A549 treated with Mapracorat at 1 μM for 4 hours (cell line): ENCODE measurements at places on chromosomes 13 and 19. TPM values are rescaled to one million over a fixed set of nuclear protein-coding genes. Genes with fewer than 3 reads are reported as not detected.

Gene DOCK6
- 6.0 to 12.5 TPM (median 9.2 TPM) in 5 replicates for total RNA-seq

Gene ZNF681
- total RNA-seq: not detected in 5 replicates

Gene BRME1
- 0.38 to 1.6 TPM (median 0.49 TPM) in 3 of 5 replicates, not detected in the others for total RNA-seq

Gene TSHZ3
- total RNA-seq: 2.4 to 3.4 TPM (median 2.8 TPM) in 5 replicates

Gene TNFSF9
- 2.9 to 6.0 TPM (median 4.5 TPM) in 5 replicates for total RNA-seq

Gene OVOL3
- 0.29 to 0.78 TPM (median 0.41 TPM) in 4 of 5 replicates, not detected in the other for total RNA-seq

Gene RPS15
- total RNA-seq: 1,432 to 1,976 TPM (median 1,893 TPM) in 5 replicates

Gene TEX101
- not detected in 5 replicates for total RNA-seq

Gene ZNF492
- total RNA-seq: not detected in 5 replicates

Gene COL4A1
- 77.8 to 102 TPM (median 88.8 TPM) in 5 replicates for total RNA-seq

Gene MEDAG
- 0.08 to 0.29 TPM (median 0.16 TPM) in 5 replicates for total RNA-seq

Gene TLE2
- total RNA-seq: 2.0 to 2.9 TPM (median 2.1 TPM) in 5 replicates

Gene PSG4
- total RNA-seq: 0.64 to 0.89 TPM (median 0.74 TPM) in 5 replicates

Gene ANGPTL8
- 0.52 TPM in 1 of 5 replicates, not detected in the others for total RNA-seq

Gene ERICH6B
- not detected in 5 replicates for total RNA-seq
